ENCODE measurements at places on chromosomes 2 and 18. TPM values are rescaled to one million over a fixed set of nuclear protein-coding genes. Genes with fewer than 3 reads are reported as not detected.

GRCh38 chr2:121326628-121327027, 41.6 kb upstream of the TFCP2L1 start:
- no peak for DNase-seq

DNA sequence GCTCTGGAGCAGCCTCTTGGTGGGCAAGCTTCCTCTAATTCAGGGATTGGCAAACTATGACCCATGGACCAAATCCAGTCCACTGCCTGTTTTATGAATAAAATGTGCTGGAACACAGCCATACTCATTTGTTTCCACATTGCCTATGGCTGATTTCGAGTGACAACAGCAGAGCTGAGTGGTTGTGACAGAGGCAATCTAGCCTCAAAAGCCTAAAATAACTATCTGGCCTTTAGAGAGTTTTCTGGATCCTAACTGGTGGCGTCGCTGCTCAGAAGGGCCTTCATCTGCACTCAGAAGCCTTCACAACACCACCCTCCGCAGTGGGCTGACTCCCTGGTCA, 147.1 kb downstream of the CCBE1 start:
- DNase-seq: no peak

GRCh38 chr2:136765256-136766072, at the start of gene THSD7B:
THSD7B (plus strand) TSS chr2:136765545; CDS start chr2:136882179, 116,634 bp downstream.
- DNase-seq: no peak

- no peak for DNase-seq
Measured at GRCh38 chr18:30487962-30488361, 554.6 kb downstream of the DSC3 start.

GRCh38 chr2:207787800-207788199, 18.1 kb upstream of the FZD5 start:
- DNase-seq: no peak

- no peak for DNase-seq
Measured at GRCh38 chr18:71942433-71942832, 601.7 kb downstream of the CBLN2 start.

GRCh38 chr18:7158216-7158615, 40.6 kb upstream of the LAMA1 start:
- no peak for DNase-seq

The ACMSD gene
- total RNA-seq: not detected

The MERTK gene
- 56.9 TPM for total RNA-seq

The VAMP8 gene
- total RNA-seq: 137 TPM

The KLHL14 gene
- 0.28 TPM for total RNA-seq

The CDCA7 gene
- 152 TPM for total RNA-seq

Measured in Peyer's patch (tissue), 4 donors.